ENCODE measurements at places on chromosomes 4 and X.

DNA sequence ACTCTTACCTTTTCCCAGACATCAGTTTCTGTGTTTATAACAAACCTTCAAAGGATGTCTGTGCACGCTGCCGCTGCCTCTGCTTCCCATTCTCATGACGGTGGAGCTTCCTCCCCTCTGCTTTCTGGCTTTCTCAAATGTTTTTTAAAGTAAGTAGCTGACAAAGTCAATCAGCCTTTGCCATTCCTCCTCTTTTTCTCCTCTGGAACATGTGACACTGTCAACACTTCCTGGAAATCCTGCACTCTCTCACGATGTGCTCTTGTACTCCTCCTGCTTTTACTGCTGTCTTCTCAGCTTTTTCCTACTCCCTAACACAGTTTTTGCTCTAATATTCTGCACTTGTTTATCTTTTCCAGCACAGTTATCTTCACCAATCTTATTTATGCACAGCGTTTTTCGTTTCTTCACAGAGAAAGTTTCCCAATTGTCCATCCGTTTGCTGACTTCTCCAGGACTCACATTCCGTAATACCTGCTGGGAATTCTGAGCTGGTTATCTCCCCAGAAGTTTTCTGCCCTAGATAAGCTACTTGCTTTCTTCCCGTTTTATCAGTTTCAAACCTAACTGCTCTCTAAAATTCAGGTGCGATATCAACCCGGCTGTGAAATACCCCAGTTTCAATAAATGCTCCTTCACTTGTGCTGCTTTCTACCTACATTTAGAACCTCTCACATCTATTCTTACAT lies 465.6 kb upstream of the AGA start:
- no peak for DNase-seq

GRCh38 chr4:88159229-88159725 lies 838 bp upstream of the ABCG2 start:
- DNase-seq = no peak

DNA sequence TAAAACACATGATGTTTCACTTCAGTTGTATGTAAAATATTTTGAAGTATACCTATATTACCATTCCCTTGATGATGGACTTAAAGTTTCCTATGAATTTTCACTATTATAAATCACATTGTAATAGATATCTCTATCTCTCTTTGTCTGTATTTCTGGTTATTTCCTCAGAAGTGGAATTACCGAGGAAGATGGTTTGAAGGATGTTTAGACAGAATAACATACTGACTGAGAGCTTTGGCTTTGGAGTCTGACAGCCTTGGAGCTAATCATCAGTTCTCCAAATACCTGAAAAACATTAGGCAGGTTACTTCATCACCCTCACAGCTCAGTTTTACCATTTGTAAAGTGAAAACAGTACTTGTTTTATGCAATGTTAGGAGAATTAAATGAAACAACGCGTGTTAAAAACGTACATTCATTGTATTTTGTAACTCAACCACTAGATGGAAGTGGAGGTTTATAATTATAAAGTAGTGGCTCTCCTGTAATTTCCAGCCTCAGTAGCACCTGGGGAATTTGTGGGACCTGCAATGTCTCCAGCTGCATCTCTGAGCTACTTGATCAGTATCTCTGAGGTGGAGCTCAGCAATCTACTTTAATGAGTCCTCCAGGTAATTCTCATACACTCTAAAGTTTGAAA lies 14.3 kb downstream of the JCHAIN start:
- no peak for DNase-seq

- DNase-seq = no peak
These were observed at the start of gene SFRP2 for GRCh38 chr4:153788413-153789276. TSS of gene SFRP2 (minus strand) at chr4:153789083. CDS start at chr4:153788835, 248 bp downstream.

DNA sequence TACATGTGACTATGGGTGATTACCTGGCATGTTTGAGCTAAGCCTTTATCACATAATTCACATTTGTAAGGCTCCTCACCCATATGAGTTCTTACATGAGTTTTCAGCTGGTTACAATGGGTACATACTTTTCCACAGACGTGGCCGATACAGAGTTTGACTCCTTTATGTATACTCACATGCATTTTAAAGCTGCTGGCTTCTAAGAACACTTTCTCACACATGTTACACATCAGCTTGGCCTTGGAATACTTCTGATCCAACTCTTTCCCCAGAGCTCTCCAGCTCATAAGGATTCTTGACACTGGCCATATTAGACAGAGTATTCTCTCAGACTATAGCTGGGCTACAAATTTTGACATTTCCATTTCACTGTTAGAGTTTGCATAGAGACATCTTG lies 66.3 kb downstream of the TAB3 start:
- no peak for DNase-seq

DNA sequence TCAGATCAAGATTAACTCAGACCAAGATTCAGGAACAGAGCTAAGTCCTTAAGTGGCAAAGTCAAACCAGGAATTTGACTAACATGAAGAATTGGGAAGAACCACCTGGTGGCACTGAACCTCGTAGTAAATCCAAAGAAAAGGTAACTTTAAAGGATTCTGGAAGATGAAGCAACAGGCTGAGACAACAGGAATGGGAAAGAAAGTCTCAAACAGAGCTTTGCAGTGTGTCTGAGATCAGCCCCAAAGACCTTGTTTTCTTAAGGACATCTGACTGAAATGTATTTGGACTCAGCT lies 126.1 kb downstream of the ASB9 start:
- no peak for DNase-seq

- DNase-seq = no peak
These were observed 292.3 kb downstream of the SMARCA1 start for GRCh38 chrX:129230850-129231512.

DNA sequence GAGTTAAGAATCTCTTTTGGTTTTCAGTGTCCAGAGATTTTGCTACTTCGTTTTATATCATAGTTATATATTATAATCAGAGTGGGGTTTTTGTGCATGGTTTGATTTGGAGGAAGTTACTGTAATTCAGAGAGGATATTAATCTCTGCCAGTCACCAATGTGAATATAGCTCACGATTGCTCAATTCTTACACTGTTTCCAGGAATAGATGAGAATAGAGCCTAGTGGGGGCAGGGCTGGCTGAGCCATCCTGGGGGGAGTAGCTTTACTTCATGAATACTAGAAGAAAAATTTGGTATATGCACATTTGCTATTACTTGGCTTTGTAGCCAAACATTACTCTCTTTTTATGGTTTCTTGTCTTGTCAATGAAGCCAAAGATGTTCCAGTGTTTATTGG lies 60.9 kb upstream of the TRPC3 start:
- DNase-seq = no peak

- DNase-seq = no peak
These were observed 5.3 kb upstream of the TRMT2B start for GRCh38 chrX:101057093-101057714.

- no peak for DNase-seq
These were observed 74.9 kb downstream of the MTMR1 start for GRCh38 chrX:150768132-150768485.

GRCh38 chrX:150602296-150602695 lies 33.9 kb downstream of the MTM1 start:
- no peak for DNase-seq

GRCh38 chrX:105543283-105543682 lies 279.1 kb upstream of the NRK start:
- no peak for DNase-seq

- no peak for DNase-seq
These were observed 7.8 kb downstream of the ARAF start for GRCh38 chrX:47568656-47569295.

GRCh38 chrX:109974906-109975655 lies 27.8 kb upstream of the TMEM164 start:
- no peak for DNase-seq

DNA sequence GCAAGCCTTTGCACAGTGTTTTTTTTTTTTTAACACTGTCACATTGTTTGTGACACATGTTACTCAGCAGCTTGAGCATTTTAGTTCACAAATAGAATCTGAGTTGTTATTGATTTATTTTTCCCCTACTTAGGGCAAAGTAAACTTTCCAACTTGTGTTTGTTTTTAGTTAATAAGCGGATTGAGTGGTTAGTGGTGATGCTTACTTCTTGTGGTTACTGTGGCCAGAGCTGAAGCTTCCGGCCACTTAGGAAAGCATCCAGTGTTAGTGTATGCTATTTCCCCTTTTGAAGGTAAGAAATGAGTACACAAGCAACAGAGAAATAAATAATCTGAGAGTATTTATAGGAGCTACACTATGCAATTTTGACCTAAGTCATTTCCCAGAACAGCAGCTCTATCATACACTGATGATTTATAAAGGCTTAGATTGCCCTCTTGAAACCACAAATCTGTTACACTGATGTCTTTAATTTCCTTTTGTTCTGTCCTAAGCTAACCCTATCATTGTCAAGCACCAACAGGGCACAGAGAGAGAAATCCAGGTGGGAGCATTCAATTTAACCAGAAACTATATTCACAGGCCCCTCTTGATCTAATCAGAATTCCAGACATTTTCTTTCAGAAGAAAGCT lies 2464.6 kb downstream of the PCDH7 start:
- no peak for DNase-seq

DNA sequence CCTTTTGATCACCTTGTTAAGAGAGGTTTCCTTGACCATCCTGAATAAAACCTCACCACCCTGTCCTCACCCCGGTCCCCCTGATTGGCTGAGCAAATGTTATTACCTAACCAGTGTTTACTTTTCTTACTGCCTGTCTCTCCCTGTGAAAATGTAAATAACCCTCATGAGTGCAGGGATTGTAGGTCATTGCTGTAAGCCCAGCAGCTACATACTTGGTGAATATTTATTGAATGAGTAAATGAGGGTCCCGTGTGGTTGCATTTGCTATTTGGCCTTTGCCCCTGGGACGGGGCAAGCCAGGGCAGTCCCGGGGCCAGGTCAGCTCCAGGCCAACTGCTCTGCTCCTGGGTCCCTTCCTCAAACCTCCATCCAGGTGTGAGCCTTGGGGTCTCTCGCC lies 55.5 kb upstream of the CLCN4 start:
- DNase-seq = no peak

DNA sequence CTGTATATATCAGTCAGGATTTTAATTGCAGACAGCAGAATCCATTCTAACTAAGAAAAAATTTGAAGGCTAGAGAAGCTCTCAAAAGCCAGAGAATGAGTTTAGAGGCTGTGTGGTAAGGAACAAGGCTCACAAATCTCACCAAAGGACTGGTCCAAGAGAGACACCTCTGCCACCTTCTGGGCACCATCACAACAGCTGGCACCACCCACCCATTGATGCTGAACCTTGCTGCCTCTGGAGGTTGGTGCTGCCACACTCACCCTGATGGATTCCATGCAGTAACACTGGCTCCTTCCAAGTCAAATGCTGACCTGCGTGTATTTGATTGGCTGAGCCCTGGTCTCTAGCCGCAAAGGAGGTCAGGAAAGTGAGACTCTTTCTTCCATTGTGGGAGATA lies 100.8 kb downstream of the BEND2 start:
- no peak for DNase-seq

GRCh38 chr4:176191974-176192373 lies 3.4 kb downstream of the SPATA4 start:
- no peak for DNase-seq

- DNase-seq = no peak
These were observed at the start of gene RASSF6 for GRCh38 chr4:73620115-73620792. TSS of gene RASSF6 (minus strand) at chr4:73620436. CDS start at chr4:73611795, 8,641 bp downstream.

DNA sequence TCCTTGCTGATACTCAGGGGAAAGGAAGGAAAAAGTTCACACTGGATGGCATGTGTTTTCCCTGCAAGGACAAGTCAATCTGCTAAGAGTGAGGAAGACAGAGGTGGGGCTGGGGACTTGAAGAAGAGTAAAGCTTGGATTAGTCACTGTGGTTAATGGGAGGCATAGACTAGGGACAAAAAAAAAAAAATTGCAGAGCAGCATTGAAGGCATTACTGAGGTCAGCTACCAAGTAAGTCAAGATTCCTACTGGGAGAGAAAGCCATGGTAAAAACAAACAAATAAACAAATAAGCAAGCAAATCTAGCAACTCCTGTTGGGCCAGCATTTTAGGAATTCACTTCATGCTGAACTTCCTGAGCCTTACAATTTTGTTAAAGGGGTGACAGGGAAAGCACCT lies 58.2 kb upstream of the GPC4 start:
- no peak for DNase-seq

GRCh38 chr4:14539246-14539645 lies 463.0 kb upstream of the CPEB2 start:
- no peak for DNase-seq

GRCh38 chr4:184331268-184331995 lies 113.8 kb upstream of the ENPP6 start:
- DNase-seq = no peak

DNA sequence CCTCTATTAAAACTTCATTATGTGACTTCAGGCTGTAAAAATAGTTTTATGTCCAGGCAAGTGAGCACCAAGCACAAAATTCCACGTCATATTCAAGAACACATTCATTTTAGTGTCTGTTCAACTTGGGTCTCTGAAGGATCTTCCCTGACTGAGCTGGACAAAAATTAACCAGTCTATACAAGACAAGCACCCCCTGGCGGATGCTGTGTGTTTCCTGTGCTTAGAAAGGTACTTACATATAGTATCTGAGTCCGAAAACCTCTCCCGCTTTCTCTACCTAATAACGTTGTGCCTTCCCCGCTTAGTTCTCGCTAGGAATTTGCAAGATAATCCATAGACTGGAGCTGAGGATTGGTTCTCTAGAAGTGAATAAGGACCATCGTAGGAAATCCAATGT lies 2214.5 kb upstream of the TENM3 start:
- DNase-seq = no peak

DNA sequence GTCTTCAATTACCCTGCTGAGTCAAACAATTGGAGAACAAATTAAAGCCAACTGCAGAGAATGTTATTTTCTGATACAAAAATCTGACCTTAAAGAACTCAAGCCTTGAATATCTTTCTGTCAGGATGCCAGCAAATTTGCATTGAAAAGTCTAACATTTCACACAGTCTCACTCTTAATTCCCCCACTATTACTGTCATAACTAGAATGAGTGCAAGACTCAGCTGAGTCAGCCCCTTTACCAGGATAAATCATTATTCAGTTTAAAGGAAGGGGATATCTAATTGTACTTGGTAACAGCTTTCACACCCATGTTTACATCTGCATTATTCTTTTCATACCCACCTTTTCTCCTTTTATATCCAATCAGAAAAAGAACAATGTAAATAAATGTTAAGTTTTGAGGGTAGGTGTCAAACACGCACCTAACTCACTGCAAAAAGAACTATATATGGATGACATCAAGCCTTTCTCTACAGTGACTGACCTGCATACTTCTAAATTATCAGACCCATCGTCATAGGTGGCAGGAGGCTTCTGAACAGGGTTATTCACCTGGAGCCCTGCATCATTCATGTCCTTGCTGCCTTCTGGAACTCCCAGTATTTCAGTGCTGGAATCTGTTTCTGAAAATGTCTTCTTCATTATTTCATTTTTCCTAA lies 117.4 kb downstream of the TMA16 start:
- DNase-seq = no peak

- DNase-seq = no peak
These were observed 45.9 kb upstream of the ALG13 start for GRCh38 chrX:111634823-111635729.

- no peak for DNase-seq
These were observed 37.3 kb downstream of the RRAGB start for GRCh38 chrX:55754861-55755294.

GRCh38 chrX:9746148-9746888 lies 19.3 kb downstream of the GPR143 start:
- no peak for DNase-seq

- DNase-seq = peak; percentile 1
These were observed 17.1 kb upstream of the C1QTNF7 start for GRCh38 chr4:15410750-15411149.

GRCh38 chr4:66071911-66072310 lies 401.6 kb upstream of the EPHA5 start:
- no peak for DNase-seq

- no peak for DNase-seq
These were observed 495.2 kb downstream of the MID1IP1 start for GRCh38 chrX:39296472-39296871.

All from activated gamma-delta T cell treated with anti-CD3 and anti-CD28 coated beads, Interleukin-2, amount 50 U/mL, for 16 hours (primary cell).